ENCODE measurements at places on chromosomes 5 and 9. TPM values are rescaled to one million over a fixed set of nuclear protein-coding genes. Genes with fewer than 3 reads are reported as not detected.

Gene AKNA
- 36.0 TPM for total RNA-seq

Gene LCN15
- not detected for total RNA-seq

Gene HTR4
- total RNA-seq: not detected

Gene DMRT2
- not detected for total RNA-seq

Gene EQTN
- total RNA-seq: not detected

Gene SCAI
- total RNA-seq: 8.6 TPM

Gene ABO
- not detected for total RNA-seq

Gene UBAP1
- 39.8 TPM for total RNA-seq

Data from osteocyte (in vitro differentiated cells).